Brain microvascular endothelial cell (primary cell): ENCODE measurements at places on chromosomes 3 and 15.
A peak's percentile ranks its signal among the peaks of the same experiment; 100 is the strongest.

DNA sequence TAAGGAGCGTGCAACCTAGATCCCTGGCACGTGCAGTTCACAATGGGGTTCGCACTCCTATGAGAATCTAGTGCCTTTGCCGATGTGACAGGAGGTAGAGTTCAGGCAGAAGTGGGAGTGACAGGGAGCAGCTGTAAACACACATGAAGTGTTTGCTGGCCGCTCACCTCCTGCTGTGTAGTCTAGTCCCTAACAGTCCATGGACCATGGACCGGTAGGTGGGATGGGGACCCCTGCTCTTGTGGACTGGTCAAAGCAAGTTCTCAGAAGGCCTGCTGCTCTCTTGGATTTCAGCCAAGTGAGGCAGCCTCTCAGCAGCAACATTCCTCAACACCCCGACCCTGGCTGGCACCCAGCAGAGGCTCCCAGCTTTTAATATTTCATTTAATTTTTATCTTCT, 58.2 kb upstream of the SNRPA1 start:
- no peak for DNase-seq

DNA sequence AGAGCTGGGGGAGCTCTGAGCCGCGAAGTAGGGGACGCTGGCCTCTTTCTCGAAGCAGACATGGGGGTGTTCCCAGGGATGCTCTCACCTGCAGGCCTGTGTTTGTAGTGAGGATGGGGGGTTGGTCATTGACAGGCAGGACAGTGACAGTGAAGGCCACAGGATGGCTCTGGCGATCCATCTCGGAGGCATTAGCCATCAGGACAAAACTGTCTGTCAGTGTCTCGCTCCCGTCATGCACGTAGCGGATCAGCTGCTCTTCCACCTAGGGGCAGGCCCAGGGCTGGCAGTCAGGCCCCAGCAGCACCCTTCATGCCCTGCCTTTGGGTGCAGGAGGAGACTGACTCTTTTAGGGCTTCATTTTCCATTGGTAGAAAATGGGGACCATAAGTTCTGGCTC, 28.0 kb downstream of the CSPG4 start:
- DNase-seq, result no peak

GRCh38 chr3:133238015-133238414, 161.8 kb upstream of the BFSP2 start:
- DNase-seq, result peak; percentile 87

DNA sequence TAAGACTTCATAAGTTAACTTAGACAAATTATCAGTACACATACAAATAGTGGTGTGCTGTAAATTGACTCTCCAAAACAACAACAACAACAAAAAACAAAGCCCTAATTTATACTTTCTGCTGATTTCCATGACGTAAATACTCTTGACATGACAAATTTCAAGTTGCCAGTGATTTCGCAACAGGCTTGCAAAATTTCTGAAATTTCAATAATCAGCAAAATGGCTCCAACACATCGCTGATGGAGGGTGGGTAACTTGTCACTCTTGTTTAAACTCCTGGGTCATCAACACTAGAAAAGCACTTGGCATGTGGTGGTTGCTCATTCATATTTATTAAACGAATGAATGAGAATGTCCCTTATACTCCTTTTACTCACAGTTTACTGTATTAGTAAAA, 205.2 kb upstream of the SATB1 start:
- no peak for DNase-seq

- DNase-seq, result no peak
These were observed 18.2 kb downstream of the EIF3J start for GRCh38 chr15:44554934-44555723.

- DNase-seq, result no peak
These were observed 304.2 kb downstream of the PTPRG start for GRCh38 chr3:61865466-61866152.

DNA sequence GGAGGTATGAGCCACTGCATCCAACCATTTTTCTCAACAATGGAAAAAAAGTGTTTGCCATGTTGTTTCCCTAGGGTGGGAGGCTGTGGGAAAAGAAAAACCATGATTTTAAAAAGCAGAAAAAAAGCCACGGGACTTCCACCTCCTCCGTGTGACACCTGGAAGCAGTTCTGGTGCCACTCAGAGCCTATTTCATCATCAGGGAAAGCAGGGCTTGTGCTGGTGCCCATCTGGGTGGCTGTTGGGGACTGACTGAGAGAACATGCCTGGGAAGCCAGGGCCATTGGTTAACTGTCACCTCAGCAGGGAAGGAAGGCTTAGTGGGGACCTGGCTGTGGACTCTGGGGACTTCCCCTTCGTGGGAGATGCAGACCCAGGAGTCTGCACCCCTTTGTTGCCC, 7.3 kb downstream of the RNU5B-1 start:
- DNase-seq, result no peak
